ENCODE measurements at places on chromosomes 5 and 9.

DNA sequence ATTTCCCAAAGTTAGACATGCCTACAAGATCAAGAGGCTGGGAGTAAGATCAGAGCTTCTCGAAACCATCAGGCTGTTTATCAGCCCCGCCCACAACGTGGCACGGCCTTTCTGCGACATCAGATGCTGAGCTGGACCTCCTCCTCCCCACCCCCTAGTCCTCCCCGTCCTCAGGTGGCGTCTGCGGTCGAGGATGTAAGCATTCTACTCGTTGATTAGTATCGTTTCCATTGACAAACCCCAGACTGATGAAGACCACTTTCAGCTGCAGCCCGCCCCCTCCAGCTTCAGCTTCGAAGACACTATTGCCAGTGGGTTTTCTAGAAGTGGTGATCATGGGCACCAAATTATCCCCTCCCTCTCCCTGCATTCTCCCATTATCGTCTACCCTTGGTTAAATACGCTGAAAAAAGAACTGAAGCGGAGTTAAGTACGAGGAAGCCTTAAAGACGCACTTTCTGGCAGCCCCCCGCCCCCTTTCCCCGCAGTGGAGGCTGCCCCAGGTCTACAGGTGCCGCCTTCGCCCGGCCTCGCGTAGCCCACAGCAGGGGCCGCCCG lies 1.1 kb downstream of the PPIC start:
- peak; percentile 33 for DNase-seq

- DNase-seq = no peak
These were observed 61.6 kb downstream of the NNT start for GRCh38 chr5:43664501-43665040.

DNA sequence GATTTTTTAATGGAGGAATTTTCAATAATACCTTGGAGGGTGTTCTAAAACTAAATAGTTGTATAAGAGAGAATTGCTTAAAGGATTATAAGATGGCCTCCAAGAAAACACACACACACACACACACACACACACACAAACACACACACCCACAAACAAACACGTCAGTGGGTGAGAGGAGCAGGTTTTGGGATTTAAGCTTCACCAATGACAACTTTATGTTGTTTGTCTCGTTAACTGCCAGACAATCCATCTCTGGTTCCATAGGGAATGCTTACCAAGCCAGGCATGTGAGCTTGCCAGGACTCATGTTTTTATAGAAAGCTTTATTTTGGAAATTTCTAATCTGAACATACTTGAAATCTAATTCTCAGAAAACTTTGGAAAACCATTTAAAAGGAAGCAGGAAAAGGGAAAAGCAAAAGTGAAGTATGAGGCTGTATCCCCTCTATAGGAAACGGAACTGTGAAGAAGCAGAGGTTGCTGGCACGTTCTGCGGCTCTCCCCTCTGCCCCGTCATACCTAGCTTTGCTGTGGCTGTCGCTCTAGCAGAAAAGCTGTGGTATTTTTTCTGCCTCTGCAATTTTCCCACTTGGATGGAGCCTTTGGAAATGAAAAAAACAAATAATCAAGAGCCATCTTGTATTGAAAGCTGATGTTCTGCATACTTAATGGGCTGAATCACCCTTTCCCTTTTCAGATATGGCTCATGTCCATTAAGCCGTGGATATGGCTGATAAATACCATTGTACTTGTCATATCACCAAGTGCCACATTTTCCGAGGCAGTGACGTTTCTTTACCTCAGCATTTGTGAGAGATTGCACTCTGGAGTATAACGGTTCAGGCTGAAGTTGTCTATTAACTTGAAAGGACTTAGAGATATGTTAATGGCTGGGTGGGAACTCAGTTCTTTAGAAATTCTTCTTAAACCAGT lies 112.7 kb downstream of the NTRK2 start:
- DNase-seq = no peak

GRCh38 chr9:77794985-77795384 lies 146.9 kb upstream of the GNA14 start:
- no peak for DNase-seq

GRCh38 chr5:39494107-39494510 lies 69.3 kb upstream of the DAB2 start:
- DNase-seq = no peak

GRCh38 chr5:8458038-8458383 lies 589.1 kb downstream of the MTRR start:
- no peak for DNase-seq

- no peak for DNase-seq
These were observed 4.2 kb upstream of the CA9 start for GRCh38 chr9:35669331-35670145.

DNA sequence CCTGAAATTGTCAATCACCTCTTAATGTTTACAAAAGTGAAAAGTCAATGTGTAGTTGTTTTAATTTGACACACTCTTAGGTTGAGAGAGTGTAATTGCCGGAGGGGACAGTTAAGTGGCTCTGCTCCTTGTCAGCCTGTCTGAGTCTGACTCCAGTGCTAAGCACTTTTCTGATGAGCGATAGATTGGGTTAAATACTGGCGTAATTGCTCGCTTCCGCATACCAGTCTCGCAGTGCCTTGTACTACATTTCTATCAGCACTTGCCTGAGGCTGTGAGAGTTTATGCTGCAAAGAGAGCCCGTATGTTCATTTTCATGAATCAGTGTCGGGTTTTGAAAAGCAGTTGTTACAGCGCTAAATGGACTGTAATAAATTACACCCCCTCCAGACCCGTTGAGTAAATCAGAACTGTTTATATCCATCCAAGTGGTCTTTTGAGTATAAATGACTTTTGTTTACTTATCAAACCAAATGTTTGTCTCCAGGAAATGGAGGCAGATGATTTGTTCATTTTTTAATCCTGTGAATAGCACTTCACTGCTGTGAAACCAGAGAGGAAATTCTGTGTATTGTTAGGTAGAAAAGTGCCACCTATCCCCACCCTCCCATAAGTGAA lies 41.0 kb upstream of the DMRT3 start:
- peak; percentile 59 for DNase-seq

DNA sequence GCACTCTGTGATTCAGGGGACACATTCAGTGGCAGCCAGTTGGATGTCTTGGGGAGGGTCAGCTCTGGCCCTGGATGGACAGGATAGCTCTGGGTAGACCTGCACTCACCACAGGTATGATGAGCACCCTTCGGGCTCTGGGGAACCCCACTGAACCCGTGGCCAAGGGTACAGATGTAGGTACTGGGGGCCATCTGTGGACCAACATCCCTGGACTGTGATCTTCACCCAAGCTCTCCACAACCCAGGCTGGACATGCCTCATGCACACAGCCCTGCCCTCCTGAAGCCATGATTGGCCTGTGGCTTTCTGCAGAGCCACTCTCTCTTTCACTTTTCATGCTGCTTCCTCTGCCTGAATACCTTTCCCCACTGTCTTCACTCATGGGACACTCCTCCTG lies 15.6 kb upstream of the ACSL6 start:
- DNase-seq = no peak

GRCh38 chr5:159458217-159458711 lies 128.0 kb upstream of the IL12B start:
- DNase-seq = no peak

DNA sequence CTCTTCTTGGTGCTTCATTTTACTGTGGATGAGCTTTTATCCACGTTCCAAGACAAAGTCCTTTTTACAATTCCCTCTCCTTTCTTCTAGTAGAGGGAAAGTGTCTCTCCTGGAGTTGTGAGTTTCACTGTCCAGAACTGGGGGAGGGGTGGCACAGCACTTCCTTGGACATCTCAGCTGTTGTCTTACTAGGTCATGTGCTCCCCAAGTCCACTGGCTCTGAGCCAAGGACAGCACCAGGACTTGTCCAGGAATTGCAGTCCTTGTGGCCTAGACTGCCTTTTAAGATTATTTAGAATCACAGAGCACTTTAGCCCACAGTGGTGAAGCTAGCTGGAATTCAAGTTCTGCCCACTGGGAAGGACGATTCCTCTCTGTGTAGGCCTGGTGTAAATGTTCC lies 700.2 kb upstream of the PTPRD start:
- DNase-seq = no peak

DNA sequence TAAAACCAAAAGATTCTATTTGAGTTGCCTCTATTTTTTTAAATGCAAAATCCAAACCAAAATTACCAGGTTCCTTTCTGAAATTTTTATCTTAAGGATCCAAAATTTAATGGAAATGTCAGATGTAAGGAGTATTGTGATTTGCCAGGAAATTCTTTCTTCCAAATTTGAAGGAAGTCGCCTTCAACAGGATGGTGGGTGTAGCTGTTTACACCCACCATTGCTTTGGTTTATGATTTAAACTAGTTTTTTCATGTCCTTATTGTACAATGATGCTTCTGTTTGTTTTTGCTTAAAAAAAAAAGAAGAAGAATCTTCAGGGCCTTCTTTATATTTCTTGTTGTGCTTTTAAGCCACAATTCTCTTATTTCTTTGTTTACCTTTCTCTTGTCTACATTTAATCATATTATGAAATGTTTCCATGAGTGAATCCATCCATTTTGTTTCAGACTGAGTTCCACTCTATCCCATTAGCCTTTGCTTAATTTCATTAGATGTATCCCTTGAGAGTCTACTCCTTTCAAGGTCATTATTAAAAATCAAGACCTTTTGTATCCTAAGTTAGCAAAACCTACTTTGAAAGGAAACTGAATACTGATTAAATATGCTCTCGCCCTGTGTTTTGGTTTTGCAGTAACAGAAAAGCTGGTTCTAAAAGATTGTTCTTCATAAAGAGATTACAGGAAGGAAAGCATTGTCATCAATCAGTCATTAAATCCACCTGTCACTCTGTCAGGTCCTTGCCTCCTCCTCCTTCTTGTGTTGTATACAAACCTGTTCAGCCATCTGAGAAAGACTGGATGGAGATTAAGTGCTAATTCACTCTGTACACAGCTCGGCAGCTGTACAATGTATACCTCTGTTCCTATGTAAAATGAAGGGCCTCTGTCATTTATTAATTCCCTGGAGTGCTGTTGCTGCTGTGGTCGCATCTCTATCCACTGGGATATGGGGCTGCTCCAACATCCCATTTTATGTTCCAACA lies 45.5 kb upstream of the SLC2A8 start:
- no peak for DNase-seq

DNA sequence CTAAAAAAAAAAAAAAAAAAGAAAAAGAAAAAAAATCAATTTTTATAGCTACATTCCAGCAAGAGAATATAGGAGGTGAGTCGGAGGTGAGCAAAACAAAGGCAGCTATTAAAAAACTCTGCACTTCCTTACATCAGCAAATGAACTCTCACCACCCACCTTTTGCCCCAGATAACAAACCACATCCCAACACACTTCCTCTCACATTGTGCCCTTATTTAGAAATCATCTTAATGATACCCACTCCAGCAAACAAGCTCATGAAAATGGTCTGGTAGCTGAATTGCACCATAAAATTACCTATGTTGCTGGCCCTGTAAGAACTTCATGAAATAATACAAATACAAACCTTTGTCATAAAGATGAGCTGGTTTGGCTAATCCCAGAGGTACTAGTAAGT lies 82.9 kb downstream of the CEMIP2 start:
- DNase-seq = no peak

- no peak for DNase-seq
These were observed 15.6 kb upstream of the ADRB2 start for GRCh38 chr5:148810823-148811222.

DNA sequence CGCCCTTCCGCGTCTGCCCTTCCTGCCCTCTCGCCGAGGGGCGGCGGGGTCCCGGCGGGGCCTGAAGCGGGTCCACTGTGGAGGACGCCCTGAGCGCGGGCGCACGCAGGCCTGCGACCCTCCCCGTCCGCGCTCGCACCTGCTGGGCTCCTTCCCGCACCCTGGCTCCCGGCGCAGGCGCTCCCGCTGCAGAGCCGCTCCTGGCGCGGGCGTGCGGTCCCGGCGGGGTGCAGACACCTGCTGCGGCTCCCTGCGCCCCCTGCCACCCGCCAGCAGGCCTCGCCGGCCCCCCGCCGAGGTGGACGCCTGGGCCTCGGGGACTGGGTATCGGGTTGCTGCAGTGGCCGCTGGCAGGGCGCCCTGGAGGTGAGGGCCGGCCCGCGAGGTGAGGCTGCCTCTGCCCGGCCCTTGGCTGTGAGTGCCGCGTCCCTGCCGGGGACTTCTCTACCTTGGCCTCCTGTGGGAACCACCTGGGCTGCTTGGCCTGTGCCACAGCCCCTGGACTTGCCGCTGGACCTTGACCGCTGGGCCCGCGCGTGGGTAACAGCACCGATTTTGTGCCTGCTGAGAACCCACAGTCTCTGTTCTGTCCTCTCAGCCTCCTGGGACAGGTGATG lies 627 bp downstream of the ARRDC1 start:
- DNase-seq = no peak

DNA sequence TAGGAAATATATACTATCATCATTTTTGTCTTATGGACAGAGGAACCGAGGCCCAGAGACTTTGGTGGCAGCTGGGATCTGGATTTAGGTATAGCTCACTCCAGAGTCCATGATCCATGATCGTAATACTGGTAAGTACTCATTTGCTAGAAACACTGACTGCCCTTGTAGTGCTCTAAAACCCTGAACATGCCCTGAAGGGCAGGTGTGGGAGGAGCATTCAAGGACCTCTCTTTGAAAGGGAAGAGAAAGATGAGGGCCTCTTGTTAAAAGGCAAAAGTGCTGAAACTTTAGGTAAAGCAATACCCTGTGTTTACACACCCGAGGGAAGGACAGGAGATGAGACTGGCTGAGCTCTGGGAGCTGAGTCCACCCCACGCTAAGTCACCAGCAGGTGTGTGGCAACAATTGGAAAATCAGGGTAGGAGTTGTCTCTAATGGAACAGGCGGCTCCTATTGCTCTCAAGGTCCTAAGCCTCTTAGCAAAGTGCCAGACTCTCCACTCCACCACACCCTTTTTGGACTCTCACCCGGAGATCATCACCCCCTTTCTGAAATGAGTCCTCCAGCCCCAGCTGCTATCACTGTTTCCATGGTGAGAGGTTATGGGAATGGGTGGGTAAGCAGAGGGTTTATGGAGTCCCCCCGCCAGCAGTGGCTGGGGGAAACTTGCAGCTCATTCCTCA lies 34.8 kb downstream of the TRPC7 start:
- no peak for DNase-seq

DNA sequence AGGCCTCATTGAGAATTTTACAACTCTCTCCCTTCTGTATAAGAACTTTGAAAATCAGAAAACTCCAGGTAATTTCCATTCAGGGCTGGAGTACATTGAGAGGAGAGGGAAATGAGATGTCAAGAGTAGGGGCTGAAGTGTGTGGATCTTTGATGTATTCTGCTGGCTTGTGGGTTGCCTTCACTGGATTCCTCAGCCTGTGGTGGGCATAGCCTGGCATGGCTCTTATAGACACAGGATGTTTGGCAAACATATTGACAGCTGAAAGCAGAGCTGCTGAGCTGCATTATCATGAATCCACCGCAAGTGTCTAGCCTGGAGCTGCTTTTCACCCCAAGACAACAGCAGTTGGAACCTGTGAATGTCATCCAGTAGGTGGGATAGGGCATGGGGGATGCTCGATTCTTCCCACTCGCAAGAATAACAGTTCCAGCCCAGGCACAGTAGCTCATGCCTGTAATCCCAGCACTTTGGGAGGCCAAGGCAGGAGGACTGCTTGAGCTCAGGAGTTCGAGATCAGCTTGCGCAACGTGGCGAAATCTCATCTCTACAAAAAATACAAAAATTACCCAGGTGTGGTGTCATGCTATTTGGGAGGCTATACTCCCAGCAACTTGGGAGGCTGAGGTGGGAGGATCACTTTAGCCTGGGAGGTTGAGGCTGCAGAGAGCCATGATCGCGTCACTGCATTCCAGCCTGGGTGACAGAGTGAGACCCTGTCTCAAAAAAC lies 36.0 kb upstream of the TTC23L start:
- no peak for DNase-seq

GRCh38 chr5:89932771-89933181 lies 476.8 kb downstream of the CETN3 start:
- no peak for DNase-seq

Data from NCI-H1048 (cell line).